Effector CD8-positive, alpha-beta T cell (primary cell): ENCODE measurements at places on chromosomes 4 and X.

GRCh38 chrX:136200466-136200865 is 50.7 kb downstream of the MAP7D3 start:
- no peak for DNase-seq

GRCh38 chr4:84632092-84632491 is 49.2 kb downstream of the CDS1 start:
- DNase-seq = no peak

- DNase-seq = no peak
Observed at GRCh38 chr4:121724671-121725070, 27.9 kb upstream of the ANXA5 start.

DNA sequence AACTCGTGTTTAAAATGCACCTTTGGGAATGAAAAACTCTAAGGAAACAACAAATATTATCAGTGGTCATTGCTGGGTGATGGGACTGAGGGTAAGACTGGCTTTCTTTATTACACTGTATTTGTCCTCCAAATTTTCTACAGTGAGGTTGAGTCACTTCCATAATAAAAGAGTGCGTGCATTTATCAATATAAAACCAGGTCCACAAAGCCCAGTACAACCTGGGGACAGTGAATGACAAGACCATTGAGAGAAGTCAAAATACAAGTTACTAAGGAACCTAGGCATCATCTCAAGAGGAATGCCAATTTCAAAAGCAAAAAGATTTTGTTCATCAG is 76.4 kb downstream of the MAGED4 start:
- DNase-seq = no peak

GRCh38 chr4:7937006-7937405 is 2.7 kb downstream of the AFAP1 start:
- DNase-seq = no peak

DNA sequence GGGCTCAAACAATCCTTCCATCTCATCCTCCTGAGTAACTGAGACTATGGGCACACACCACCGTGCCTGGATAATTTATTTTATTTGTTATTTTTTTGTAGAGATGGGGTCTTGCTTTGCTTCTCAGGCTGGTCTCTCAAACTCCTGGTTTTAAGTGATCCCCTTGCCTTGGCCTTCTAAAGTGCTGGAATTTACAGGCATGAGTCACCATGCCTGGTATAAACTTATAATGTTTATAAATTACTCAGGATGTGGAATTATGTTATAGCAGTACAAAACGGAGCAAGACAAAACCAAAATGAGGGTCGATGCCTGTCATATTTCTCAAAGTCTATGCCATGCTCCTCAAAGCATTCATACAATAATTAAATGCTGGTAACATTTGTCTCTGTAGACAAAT is 29.8 kb upstream of the TEX13C start:
- no peak for DNase-seq

- DNase-seq = no peak
Observed at GRCh38 chr4:106507440-106507839, 138.9 kb upstream of the GIMD1 start.

- DNase-seq = no peak
Observed at GRCh38 chr4:10201381-10202223, 85.0 kb upstream of the WDR1 start.

- DNase-seq = no peak
Observed at GRCh38 chr4:186104890-186105646, 564 bp downstream of the FAM149A start.

DNA sequence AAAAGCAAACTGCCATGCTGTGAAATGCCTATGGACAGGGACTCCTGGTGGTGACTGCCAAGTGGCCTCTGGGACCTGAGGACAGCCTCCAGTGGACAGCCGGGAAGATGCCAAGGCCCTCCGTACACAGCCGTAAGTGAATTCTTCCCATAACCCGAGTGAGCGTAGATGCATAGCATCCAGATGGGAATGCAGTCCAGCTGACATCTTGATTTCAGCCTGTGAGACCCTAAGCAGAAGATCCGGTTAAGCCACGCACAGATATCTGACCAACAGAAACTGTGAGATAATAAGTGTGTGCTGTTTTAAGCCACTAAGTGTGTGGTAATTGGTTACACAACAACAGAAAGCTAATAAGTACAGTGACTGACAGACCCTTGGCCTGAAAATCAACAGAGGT is 55.9 kb downstream of the TMEM156 start:
- no peak for DNase-seq

- DNase-seq = no peak
Observed at GRCh38 chr4:40910706-40911105, 161.0 kb downstream of the NSUN7 start.

GRCh38 chrX:49187526-49187925 is 1.4 kb upstream of the PRICKLE3 start:
- DNase-seq = no peak
